GM23248 (cell line): ENCODE measurements at places on chromosomes 5 and 9. TPM values are rescaled to one million over a fixed set of nuclear protein-coding genes. Genes with fewer than 3 reads are reported as not detected.
A peak's percentile ranks its signal among the peaks of the same experiment; 100 is the strongest.

DNA sequence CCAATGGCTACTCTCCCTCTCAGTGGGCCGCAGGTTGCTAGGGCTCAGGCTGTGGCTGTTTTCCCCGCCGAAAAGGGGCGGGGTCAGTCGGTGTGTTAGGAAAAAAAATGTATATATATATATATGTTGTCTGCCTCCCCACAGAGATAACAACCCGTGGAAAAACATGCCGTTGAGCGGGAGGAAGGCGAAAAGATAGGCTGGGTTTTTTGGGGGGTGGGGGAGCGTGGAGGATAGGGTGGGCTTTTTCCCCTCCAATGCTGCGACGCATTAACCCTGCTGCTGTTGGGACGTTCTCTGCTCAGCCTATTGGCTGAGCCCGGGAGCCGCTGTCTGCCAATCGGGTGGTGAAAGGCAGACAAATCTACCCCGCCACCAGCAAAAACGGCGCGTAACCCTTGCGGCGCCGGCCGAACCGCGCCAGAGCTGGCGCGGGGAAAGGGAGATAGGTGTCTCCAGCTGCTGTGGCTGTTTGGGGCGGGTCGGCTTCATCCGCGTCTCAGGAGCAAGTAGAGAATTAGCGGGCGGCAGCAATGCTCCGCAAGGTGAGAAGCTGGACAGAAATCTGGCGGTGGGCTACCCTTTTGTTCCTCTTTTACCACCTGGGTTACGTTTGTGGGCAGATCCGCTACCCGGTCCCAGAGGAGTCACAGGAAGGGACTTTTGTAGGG lies at the start of gene PCDHGC4:
Gene PCDHGC4, plus strand, starts transcription at position 390 of the 671 bp plus-strand sequence. Its CDS starts 144 bp downstream, at position 534.
- peak; percentile 51 for DNase-seq
- peak within 1 kb of the TSS; percentile 67 for H3K4me3 ChIP-seq
- no peaks in the 10 kb centered on the region for H3K27me3 ChIP-seq
- no peak within 1 kb of the TSS for H3K27ac ChIP-seq
- no peaks in the 10 kb centered on the region for H3K36me3 ChIP-seq

DNA sequence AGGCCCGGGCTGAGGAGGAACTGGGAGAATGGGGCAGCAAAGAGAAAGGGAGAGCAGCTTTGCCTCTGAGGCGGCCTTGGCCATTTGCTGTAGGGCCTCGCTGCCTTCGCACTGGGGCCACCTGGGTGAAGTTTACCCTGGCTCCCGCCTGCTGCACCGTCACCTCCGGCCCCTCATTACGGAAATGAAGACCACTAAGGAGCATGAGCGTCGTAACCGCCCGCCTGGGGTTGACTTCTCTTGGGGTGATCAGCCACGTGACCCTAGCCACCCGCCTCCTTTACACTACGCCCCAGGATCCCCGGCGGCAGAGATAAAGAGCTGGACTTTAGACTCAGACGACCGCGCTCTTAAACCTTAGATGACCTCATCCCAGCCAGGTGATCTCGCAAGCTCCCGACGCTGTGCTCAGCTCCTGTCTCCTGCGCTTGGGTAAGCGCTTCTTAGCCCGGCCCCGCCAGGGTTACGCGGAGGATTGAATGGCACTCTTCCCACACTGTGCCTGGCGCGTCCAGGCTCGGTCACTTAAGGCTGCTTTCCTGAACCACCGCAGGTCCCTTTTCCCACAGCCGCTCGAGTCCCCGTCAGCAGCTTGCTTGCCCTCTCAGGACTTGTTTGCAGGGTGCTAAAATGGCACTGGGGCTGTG lies 107.9 kb upstream of the LARP1 start:
- H3K36me3 ChIP-seq, result no peaks in the 10 kb centered on the region
- DNase-seq, result peak; percentile 37
- H3K4me1 ChIP-seq, result no peaks in the 10 kb centered on the region
- no peaks in the 10 kb centered on the region for H3K27me3 ChIP-seq

DNA sequence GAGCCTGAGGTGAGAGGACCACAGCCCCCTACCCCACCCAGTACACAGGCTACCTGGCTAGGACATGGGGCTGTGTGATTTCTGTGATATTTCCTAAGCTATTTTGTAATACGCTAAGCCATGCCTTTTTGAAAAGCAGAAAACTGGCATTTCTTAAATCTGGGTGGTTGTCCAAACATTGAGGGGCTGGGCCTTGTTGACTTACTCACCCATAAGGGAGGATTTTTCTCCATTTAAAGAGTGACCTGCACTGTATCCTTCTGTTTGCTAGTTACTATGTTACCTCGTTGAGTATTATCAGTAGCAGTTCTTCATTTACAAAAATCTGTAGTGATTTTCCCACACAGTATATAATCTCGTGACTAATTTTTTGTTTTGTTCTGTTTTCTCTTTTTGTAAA lies 117.5 kb upstream of the OTULINL start:
- peak overlapping the region; percentile 81 for H3K27ac ChIP-seq
- DNase-seq, result peak; percentile 59
- H3K4me1 ChIP-seq, result peaks cover 27% of the 10 kb centered on the region

BTNL8 gene
- total RNA-seq, result not detected in 2 replicates

DNA sequence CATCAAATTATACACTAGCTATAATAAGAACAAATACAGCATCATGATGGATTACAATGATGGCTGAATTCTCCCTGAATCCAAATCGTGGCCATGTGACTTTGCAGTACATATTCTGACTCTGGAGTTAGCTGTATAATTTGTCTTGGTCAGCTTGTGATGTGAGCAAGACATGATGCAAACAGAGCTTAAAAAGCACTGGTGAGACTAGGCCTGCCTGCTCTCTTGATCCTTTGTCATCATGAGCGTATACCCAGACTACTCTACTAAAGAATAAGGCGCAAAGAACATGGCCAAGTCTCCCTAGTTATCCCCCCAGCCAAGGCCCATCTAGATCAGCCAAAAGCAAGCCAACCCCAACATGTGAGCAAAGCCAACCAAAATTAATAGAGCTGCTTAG lies 34.7 kb upstream of the IFNE start:
- no peak overlapping the region for H3K4me3 ChIP-seq
- no peaks in the 10 kb centered on the region for H3K27me3 ChIP-seq
- DNase-seq, result peak; percentile 38
- peak overlapping the region; percentile 54 for H3K27ac ChIP-seq
